BJ (cell line): ENCODE measurements at places on chromosomes 3 and 15. TPM values are rescaled to one million over a fixed set of nuclear protein-coding genes. Genes with fewer than 3 reads are reported as not detected.

CYP8B1 gene
- polyA plus RNA-seq = not detected in 2 replicates

DNA sequence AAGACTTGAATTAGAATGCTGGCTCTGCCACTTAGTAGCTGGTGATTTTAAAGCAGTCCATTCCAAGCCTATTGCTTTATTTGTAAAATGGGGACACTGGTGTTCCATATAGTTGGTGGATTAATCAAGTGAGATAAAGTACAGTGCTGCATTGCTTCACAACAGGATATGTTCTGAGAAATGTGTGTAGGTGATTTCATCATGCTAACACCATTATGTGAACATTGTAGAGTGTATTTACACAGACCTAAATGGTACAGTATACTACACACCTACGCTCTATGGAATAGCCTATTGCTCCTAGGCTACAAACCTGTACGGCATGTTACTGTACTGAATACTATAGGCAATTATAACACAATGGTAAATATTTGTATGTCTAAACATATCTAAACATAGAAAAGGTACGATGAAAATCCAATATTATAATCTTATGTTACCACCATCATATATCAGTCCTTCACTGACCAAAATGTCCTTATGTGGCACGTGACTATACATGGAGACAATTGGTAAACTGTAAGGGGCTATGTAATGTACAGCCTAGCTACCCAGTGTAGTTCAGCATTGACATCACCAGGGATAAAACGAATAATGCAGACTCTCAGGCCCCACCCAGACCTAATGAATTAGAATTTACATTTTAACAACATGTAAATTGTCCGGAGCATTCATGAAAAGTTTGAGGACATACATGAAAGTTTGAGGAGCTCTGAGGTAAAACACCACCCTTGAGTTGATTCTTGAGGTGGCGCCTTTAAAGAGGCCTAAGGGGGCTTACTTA, 121.4 kb upstream of the BFSP2 start:
- DNase-seq = no peak

DNA sequence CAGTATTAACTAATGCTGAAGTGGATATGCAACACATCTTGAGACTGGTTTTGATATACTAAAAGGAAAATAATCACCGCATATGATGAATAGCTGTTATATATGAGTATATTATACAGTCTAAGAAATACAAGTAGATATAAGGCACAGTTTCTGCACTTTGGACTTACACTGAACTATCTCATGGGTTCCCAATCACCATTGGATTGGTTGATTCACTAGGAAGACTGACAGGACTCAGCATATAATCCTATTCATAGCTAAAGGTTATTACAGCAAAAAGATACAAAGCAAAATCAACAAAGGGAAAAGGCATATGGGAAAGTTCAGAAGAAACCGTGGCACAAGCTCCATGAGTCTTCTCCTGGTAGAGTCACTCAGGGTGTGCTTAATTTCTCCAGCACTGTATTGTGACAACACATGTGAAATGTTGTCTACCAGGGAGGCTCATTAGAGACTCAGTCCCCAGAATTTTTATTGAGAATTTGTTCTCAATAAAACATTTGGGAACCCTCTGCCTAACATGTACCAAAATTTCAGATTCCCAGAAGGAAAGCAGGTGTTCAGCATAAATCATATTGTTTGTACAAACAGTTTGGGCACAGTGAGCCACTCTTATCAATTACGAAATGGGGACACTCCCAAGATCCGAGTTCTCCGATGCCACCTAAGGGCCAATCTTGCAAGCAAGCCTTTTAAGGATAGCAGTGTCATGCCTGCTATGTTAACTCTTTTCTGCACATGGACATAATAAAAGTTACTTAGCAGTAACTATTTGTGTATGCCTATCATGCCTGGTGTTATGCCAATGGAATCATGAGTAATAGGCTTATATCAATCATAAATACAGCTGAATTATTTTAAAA, 26.8 kb downstream of the CMC1 start:
- DNase-seq = no peak

DNA sequence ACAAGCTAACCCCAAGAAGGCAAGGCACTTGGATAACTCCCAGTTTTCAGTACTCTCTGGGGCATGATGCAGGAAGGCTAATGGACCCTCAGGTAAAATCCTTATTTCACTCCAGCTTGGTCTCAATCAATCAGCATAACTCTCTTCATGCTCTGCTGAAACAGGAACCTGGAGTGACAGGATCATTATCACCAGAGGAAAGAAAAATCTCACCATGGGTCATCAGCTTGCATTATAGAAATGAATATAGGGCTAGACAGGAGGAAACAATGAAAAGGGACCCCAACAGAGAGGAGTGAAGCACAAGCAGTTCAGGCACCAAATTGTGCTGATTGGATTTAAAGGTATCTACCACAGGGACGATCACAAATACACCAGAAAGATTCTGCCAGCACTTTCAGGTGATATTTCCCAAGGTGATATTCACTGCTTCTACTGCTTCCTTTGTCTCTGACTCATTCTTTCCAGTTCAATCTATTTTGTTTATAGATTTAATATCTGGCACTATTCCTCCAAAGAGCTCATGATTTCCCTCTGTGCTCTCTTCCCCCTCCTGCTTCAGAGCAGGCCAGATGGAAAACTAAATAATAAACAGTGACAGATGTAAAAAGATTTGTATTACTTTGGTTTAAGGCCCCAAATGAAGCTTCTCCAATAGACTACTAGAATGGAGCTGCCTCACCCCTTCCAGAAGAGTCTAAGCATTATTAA, 22.9 kb upstream of the THUMPD3 start:
- DNase-seq = no peak

DNA sequence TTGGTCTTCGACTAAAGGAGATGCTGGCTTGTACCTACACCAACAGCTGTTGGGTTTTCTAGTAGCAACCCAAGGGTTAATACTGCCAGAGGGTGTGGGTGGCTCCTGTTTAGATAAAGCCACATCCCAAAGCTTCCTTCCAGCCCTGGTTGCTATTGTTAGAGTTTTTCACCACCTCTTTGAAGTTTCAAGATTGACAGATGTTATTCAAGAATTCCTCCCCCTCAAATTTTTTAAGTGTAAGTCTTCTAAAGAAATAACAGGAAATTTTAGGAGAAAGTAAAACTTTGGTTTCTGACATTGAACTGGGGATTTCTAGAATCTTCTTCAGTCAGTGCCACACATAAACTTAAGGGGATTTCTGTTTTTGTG, 60.9 kb downstream of the TGFBR2 start:
- DNase-seq = no peak

DNA sequence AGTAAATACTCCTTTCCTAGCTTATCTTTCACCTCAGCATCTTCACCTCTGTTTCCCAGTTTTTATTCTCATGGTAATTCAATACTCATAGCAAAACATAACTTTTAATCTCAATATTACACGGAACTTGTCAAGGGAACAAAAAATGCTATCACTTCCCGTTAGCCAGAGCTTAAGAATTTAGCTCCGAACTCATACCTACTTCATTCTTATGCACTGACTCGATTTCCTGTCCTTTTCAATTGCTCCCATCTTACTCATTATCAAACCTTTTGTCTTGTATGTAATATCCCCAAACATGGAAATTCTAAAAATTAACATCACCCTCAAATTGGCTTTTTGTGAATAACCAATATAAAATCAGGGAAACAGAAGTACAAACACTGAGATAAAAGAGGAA, 28.2 kb downstream of the MYEF2 start:
- no peak for DNase-seq
